GM12865 (cell line): ENCODE measurements at places on chromosomes 1 and 21.

DNA sequence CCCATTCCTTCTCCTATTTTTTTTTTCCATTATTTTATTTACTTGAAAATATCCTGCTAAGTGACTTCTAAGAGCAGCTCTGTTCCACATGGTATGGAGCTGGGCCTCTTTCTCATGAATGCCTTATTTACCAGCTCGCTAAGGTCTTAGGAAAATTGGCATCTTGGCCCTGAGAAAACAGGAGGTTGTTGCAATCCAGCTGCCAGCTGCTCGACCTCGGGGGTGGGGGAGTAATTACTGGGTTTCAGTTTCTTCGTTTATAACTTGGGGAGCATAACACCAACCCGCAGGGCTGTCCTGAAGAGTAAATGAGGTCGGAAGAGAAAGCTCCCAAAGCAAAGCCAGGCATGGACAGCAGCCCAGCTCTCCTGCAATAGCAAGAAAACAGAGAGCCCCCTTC, 176.3 kb downstream of the AJAP1 start:
- DNase-seq: no peak

GRCh38 chr1:234533034-234533891, 54.3 kb upstream of the TARBP1 start:
- no peak for DNase-seq

GRCh38 chr1:202976633-202977032, 9.6 kb upstream of the CYB5R1 start:
- no peak for DNase-seq

GRCh38 chr1:216887032-216887431, 163.8 kb upstream of the ESRRG start:
- no peak for DNase-seq

GRCh38 chr1:207355060-207355459, 33.6 kb downstream of the CD55 start:
- DNase-seq: no peak

GRCh38 chr1:12309783-12310742, 80.2 kb downstream of the VPS13D start:
- no peak for DNase-seq

GRCh38 chr1:95547005-95547404, 313.0 kb downstream of the RWDD3 start:
- DNase-seq: no peak
